ENCODE measurements at places on chromosomes 11 and 22.

DNA sequence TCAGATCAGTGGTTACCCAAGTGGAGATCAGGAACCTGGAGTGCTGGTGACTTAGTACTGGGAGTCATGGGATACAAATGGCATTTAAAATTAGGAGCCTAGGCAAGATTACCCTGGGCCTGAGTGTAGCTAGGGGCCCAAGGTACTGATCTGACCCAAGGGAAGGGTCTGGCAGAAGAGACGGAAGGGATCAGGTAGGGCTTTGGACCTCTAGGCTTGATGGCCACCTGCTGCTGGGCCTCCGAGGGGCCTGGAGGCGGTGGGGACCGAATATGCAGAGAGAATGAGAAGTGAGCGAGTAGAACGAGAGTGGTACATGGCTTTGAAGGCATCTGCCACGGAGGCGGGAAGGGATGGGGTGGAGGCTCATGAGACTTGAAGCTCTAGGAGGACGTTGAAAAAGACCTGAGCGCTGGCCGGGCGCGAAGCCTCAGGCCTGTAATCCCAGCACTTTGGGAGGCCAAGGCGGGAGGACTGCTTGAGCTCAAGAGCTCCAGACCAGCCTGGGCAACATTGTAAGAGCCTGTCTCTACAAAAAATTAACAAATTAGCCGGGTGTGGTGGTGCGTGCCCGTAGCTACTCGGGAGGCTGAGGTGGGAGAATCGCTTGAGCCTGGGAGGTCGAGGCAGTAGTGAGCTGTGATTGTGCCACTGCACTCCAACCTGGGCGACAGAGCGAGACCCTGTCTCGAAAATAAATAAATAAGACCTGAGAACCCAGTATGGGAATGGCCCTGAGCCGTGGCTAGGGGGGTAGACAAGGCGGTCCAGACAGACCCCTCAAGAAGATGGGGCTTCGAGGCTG lies 563 bp upstream of the PPIL2 start:
- DNase-seq, result no peak

DNA sequence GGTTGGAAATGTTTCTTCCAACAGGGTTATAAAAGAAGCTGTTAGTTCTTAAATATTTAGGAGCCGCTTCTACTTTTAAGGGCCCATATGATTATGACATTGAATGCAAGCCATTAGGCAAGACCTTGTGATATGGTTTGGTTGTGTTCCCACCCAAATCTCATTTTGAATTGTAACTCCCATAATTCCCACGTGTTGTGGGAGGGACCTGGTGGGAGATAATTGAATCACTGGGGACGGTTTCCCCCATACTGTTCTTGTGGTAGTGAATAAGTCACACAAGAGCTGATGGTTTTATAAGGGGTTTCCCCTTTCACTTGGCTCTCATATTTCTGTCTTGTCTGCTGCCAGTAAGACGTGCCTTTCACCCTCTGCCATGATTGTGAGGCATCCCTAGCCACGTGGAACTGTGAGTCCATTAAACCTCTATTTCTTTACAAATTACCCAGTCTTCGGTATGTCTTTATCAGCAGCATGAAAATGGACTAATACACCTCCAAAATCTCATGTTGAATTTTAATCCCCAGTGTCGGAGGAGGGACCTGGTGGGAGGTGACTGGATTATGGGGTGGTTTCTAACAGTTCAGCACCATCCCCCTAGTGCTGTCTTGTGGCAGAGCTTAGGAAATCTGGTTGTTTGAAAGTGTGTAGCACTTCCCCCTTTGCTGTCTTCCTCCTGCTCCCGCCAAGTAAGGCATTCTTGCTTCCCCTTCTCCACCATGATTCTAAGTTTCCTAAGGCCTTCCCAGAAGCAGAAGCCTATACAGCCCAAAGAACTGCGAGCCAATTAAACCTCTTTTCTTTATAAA lies 4.3 kb downstream of the CD59 start:
- no peak for DNase-seq

DNA sequence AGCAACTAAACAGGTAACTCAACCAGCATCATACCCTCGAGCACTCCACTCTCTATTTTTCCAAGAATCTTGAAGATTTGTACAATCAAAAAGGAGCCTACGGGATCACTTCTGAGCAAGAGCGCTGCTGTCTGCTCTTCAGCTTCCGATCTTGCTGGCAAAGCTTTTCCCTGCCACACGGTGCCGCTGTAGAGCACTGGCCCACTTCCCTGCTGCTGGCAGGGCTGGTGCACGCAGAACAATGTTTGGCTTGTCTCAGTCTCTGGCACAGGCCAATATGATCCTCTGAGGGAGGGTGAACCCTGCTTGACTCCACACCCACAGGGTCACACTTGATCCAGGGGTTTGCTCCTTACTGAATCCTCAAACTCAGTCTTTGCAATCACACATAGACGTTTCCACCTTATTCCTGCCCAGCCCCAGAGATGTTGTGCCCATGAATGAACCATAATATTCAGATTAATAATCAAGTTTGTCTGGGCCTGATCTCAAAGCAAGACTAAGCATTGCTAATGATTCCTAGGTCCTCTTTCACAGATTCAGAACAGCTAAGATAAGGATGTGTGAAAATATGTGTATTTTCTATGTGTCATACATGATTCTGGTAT lies 536.6 kb downstream of the SOX6 start:
- DNase-seq, result no peak

DNA sequence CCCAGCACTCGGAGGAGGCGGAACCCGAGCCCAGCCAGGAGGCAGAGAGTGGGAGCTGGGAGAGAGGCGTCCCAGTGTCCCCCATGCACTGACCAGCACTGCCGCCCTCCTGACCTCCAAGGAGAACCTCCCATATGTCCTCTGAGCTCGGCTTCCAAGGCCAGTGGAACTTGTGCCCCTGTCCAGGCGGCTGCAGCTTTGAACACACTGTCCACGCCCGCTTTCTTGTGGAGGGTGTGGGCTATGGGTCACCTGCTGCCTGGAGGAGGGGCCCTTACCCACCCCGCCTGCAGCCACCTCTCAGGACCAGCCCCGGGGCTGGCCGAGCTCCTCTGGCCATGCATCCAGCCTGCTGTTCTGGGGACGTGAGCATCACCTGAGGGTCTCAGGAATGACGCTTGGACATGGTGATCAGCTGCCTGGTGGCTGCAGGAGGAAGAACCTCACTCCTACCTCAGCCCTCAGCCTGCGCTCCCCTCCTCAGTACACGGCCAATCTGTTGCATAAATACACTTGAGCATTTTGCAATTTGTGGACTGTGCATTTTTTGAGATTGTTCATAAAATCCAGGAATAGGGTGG lies 22.2 kb upstream of the MUC5B start:
- DNase-seq, result no peak

DNA sequence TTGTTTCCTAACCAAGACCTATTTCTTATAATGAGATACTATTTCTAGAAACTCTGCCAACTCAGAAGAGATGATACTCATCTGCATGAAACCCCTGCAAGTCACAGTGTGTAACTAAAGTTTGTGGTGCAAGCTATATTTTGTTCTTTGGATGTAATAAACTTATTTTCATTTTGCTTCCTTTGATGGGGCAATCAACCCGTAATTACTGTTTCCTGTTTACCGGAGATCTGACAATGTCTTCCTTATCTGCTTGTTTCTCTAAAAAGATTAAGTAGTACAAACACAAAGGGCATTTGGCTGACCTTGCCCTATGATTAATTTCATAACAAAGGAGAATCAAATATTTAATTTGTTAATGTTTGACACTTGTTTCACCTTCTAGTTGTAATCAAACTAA lies 846.6 kb upstream of the ANO3 start:
- no peak for DNase-seq

- no peak for DNase-seq
Measured at GRCh38 chr11:46375392-46376101, 5.9 kb upstream of the MDK start.

GRCh38 chr11:324156-324555 lies 3.5 kb upstream of the IFITM3 start:
- DNase-seq, result no peak

- DNase-seq, result no peak
Measured at GRCh38 chr11:64474680-64475079, 115.7 kb downstream of the RPS6KA4 start.

GRCh38 chr22:37228106-37229011 lies 15.7 kb downstream of the RAC2 start:
- DNase-seq, result no peak

- no peak for DNase-seq
Measured at GRCh38 chr11:69080257-69080995, 31.7 kb downstream of the TPCN2 start.

DNA sequence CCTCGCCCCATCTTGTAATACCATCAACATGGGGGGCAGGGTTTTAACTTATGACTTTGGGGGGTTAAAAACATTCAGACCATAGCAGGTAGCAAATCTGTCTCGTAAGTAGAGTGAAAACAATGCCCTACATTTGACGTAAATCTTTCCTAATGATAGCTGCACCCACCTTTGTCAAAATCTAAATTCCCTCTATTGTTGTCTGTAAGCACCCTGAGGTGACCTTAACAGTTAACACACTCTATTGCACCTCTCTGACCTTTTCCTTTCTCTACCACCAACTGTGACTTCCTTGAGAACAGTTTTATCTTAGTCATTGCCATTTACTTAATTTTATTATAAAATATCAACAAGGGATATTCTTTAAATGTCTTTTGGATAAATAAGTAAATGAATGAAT lies 1024.9 kb upstream of the CNTN5 start:
- DNase-seq, result no peak

GRCh38 chr22:27784120-27784475 lies 17.5 kb downstream of the MN1 start:
- DNase-seq, result no peak

DNA sequence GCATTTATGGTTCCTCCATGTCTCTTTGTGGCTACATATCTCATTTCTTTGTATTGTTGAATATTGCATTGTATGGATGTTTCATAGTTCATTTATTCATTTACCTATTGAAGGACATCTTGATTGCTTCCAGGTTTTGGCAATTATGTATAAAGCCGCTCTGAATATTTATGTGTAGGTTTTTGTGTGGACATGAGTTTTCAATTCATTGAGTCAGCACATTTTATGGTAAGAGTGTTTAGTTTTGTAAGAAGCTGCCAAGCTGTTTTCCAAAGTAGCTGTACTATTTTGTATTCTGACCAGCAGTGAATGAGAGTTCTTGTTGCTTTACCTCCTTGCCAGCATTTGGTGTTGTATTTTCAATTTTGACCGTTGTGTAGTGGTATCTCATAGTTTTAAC lies 39.2 kb downstream of the KDM2A start:
- no peak for DNase-seq

DNA sequence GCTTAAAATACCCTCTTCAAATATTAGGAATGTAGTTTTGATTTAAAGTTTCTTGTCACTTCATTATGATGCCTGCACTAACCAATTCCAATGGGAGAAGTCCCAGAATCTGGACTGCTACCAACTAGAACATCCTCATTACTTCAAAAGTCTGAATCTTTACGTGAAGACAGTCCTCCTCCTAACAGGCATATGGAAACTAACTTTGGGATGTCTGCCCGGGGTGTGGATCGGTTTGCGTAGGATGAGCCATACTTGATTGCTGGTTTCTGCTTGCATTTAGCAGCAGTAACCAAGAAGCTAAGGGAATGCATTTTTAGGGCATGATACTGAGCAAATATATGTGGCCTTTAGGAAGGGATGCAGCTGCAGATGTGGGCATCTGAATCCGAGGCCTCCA lies 177.1 kb downstream of the LRRC4C start:
- DNase-seq, result no peak

- no peak for DNase-seq
Measured at GRCh38 chr11:77232242-77232641, 69.2 kb downstream of the GDPD4 start.

DNA sequence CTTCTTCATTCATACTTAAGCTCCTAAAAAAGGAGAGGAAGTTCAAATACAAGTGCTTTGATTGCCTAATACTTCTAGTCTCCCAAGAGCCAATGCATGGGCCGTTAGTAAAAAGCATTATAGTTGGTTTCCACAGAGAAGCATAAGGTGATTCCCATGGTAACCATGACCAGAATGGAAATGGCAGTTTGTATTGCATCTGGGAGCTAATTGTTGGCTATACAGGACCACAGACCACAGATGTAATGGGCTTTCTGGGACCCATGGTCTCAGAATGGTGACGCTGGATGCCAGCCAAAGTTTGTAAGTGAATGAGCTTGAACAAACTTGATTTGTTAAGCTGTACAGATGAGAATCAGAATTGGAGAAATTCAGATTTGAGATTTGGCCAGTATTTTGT lies 333.9 kb upstream of the C11orf87 start:
- DNase-seq, result no peak

- DNase-seq, result no peak
Measured at GRCh38 chr11:38547462-38547861, 1949.4 kb upstream of the RAG2 start.

GRCh38 chr22:44394246-44395117 lies 81.7 kb upstream of the SHISAL1 start:
- DNase-seq, result no peak

- no peak for DNase-seq
Measured at GRCh38 chr22:37254209-37254866, 10.3 kb upstream of the RAC2 start.

DNA sequence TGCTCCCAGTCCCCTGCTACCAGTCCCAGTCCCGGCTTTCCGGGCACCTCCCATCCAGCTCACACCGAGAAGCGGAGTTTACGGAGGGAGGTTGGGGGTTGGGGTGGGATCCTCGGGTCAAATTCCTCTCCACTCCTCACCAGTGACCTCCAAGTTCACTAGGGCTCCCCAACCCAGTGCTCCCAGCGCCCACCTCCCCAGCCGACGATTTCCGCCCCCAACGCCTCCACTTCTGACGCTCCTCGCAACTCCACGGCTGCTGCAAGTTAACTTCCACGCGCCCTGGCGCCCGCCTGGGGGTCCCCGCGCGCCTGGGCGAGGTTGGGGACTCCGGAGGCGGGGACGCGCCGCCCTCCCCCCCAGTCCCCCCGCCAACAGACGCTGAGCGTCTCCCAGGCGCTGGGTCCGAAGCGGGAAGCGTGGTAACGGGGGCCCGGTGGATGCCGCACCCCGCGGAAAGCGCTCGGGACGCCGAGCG lies 526 bp downstream of the TPST2 start:
- DNase-seq, result no peak

DNA sequence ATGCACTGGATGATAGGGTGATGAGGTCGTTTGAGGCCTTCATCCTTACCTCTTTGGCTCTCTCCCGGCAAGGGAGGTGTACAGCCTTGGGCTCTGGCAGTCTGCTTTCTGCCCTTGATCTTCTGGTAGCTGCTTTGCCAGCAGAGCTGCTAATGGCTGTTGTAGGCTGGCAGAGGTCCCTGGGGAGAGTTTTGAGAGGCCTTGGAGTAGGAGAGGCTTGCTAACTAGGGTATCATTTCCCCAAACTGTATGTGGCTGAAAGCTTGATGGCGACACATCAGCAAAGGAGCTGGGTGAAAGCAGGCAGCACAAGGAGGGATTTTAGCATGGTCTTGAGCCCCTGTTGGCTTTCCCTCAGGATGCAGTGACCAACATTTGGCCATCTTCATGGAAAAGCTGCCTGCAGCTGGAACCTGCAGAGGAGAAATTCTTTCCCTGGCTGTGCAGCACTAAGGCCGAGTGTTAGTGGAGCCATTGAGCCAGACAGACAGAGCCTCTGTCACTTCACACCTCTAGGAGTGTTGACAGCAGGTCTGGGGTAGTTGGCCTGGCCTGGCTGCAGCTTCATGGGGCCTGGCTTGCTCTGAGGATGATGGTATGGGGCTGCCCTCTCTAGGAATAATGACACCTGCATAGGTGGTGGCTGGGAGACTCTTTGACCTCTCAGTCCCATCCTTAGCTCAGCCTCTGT lies 3.5 kb upstream of the AMPD3 start:
- DNase-seq, result no peak

Measured in activated CD4-positive, alpha-beta T cell treated with anti-CD3 and anti-CD28 coated beads, Interleukin-2, amount 50 U/mL, for 24 hours (primary cell).